ENCODE measurements at places on chromosomes 7 and 10. TPM values are rescaled to one million over a fixed set of nuclear protein-coding genes. Genes with fewer than 3 reads are reported as not detected.

The VWA2 gene
- 2.6 TPM for total RNA-seq

The NKX2-3 gene
- 7.9 TPM for total RNA-seq

The BLVRA gene
- total RNA-seq, result 5.4 TPM

The AKR1D1 gene
- total RNA-seq, result not detected

The CDHR3 gene
- 7.7 TPM for total RNA-seq

The LIPK gene
- total RNA-seq, result not detected

The NME8 gene
- not detected for total RNA-seq

The IL6 gene
- total RNA-seq, result not detected

The GSTO2 gene
- total RNA-seq, result 12.8 TPM

The TMEM229A gene
- total RNA-seq, result not detected

The C7orf57 gene
- total RNA-seq, result not detected

The MLXIPL gene
- 9.5 TPM for total RNA-seq

The PIP gene
- not detected for total RNA-seq

The CCDC71L gene
- 21.6 TPM for total RNA-seq

The PRLHR gene
- not detected for total RNA-seq

DNA sequence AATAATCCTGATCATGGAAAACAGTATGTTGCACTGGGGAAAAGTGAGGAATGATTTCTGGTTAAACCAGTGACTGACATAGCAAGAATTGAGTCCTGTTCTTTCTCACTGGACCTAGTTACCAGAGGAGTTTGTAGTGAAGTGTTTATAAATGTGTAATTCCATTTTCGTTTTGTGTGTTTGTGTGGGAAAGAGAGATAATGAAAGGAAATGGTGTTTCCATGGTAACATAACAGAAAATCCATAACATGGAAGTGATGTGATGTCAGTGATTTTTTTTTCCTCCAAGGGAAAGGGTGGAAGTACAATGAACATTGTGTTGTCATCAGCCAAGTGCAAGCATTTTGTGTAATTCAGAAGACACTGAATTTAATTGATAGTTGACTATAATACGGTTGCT is 283.9 kb downstream of the PLXDC2 start:
- no peak for DNase-seq

DNA sequence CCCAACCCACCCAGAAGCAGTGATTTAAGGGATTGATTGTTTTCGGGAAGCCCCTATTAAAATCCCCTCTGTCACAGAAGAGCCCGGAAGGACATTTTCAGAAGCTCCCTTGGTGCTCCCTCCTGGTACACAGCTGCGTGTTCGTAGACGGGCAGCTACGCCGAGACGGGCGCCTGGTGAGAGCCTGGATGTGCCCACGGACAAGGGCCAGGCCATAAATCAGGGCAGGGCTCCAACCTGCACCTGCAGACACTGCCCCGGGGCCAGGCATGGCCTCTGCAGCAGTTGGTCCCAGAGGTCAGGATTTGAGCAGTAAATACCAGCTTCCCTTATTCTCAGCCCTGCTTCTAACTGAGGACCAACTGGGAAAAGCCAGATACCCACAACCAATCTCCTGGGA is 106.8 kb downstream of the PAXIP1 start:
- DNase-seq, result no peak

- no peak for DNase-seq
These were observed 127.1 kb downstream of the MLLT10 start for GRCh38 chr10:21661087-21661486.

DNA sequence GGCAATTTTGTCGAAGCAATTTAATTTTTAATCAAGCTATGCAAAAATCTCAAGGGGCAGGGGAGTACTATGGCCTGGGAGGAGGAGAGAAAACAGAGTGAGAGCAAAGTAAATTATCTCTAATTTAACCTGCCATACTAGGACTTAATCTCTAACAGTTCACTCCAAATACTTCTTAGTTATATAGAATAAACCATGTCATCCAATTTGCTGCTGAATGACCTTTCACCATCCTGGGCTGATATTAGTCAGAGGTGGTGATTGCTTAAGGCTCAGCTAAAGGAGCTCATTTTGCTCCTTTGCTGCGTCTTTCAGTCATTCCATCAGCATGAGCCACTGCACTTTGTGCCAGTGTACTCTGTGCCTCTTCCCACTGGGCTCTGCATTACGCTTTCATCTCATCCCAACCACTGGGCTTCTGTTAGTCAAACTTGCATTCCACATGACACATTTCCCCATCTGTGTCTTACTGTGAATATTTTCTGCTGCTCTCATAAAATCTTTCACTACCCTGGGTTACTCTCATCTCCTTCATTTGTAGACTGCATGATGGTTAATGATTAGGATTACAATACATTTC is 84.3 kb downstream of the CD36 start:
- DNase-seq, result no peak

GRCh38 chr7:74993121-74993520 is 28.6 kb downstream of the CASTOR2 start:
- no peak for DNase-seq

- DNase-seq, result peak; percentile 28
These were observed at the start of gene BMPER for GRCh38 chr7:33905389-33906032. TSS of gene BMPER (plus strand) at chr7:33905539. CDS start at chr7:33905614, 75 bp downstream.

DNA sequence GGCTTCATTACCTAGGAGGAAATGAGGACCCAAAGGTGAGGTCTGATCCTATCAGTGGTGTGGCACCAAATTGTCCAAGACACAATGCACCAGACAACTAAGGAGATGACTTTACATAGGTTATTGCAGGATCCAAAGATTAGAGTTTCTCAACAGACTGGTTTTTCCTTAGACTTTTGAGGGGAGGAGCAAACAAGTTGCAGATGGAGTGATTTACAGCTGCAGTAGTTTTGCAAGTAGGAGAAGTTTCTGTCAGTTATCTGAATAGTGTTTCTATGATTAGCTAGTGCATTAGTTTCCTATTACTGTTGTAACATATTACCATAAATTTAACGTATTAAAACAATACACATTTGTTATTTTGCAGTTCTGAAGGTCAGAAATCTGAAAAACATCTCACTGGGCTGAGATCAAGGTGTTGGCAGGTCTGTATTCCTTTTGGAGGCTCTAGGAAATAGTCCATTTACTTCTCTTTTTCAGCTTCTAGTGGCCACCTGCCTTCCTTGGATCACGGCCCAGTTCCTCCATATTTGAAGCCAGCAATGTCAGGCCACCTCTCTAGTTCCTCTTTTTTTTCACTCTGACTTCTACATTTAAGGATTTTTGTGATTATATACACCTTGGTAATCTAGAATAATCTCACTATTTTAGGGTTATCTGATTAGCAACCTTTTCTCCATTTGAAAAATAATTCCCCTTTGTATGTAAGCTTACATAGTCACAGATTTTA is 994.9 kb downstream of the REEP3 start:
- no peak for DNase-seq

- no peak for DNase-seq
These were observed 392.5 kb downstream of the NRG3 start for GRCh38 chr10:82267465-82267864.

- DNase-seq, result no peak
These were observed 30.2 kb downstream of the USP6NL start for GRCh38 chr10:11581213-11581612.

DNA sequence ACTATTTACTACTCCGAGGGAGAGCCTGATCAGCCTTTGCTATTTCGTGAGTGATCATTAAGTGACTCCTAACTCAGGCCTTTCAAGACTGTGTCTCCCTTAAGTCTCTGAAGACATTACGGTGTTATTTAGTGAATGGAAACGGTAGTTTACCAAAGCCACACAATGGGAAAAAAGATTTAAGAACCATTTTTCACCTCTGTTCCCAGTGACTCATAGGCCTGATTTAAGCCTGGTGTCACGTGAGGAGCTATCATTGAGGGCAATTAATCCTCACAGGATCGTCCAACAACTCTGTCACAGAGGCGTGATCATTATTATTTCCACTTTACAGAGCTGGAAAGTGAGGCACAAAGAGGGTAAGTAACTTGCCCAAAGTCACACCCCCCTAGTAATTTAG is 20.3 kb downstream of the C10orf90 start:
- no peak for DNase-seq

- DNase-seq, result no peak
These were observed 17.4 kb upstream of the INMT start for GRCh38 chr7:30734497-30734896.

DNA sequence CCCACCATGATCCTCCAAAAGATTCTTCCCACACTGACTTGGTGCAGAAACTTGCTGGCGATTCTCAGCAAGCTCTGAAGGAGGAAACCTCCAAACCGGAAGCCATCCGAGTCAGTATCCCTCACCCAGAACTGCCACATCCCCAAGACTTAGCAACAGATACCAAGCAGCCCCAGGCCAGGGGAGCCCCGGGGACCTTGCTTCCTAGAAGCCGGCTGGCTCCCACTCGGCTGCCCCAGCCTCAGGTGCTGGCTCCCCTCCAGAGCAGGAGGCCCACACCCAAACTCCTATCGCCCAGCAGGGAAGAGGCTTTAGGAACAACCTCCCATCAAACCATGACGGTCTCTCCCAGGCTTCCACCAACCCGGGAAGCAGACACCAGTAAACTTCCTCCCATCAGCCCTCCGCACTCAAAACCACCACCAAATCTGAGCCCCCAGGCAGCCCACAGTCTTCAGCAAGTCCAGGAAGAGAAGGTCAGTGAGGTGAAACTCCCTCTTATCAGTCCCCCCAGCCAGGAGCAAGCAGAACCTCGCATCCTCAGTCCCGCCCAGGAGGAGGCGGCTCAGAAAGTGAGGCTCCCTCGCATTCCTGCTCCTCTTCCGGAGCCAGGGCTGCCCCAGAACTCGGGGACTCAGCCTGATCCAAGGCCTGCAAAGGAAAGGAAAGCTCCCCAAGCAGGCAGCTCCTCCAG is 82.3 kb downstream of the LRGUK start:
- DNase-seq, result no peak

DNA sequence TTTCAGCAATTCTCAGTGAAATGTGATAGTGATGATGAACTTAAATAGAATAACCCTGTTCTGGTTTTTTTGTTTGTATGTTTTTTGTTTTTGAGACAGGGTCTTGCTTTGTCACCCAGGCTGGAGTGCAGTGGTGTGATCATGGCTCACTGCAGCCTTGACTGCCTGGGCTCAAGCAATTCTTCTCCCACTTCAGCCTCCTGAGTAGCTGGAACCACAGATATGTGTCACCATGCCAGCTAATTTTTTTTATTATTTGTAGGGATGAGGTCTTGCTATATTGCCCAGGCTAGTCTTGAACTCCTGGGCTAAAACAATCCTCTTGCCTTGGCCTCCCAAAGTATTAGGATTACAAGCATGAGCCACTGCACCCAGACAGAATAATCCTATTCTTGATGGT is 14.3 kb upstream of the COL17A1 start:
- DNase-seq, result no peak

DNA sequence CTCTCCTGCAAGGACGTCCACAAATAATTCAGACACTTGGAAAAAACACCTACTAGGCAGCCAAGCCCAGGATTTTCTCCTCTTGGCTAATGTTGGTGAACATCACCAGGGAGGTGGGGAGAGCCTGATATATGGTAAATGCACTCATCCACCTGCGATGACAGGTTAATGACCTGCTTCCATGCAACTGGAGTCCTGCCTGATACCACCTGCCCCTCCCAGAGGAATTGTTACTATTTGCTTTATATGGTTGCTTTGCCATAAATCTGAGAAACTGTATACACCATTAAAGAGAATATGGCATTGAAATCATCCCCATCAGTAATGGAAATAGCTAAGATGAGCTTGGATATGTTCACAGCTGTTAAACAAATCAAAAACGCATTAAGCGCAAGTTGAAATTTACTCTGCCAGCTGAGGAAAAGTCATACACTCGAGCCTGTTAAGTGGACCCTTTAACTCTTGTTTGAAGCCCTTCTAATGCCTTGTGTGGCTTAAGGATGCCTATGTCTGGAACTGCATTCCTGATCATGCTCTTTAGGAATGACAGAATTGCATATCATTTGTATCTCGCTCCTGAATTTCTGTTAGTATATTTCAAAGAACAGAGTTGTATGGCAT is 208.3 kb downstream of the PRPF18 start:
- DNase-seq, result no peak

DNA sequence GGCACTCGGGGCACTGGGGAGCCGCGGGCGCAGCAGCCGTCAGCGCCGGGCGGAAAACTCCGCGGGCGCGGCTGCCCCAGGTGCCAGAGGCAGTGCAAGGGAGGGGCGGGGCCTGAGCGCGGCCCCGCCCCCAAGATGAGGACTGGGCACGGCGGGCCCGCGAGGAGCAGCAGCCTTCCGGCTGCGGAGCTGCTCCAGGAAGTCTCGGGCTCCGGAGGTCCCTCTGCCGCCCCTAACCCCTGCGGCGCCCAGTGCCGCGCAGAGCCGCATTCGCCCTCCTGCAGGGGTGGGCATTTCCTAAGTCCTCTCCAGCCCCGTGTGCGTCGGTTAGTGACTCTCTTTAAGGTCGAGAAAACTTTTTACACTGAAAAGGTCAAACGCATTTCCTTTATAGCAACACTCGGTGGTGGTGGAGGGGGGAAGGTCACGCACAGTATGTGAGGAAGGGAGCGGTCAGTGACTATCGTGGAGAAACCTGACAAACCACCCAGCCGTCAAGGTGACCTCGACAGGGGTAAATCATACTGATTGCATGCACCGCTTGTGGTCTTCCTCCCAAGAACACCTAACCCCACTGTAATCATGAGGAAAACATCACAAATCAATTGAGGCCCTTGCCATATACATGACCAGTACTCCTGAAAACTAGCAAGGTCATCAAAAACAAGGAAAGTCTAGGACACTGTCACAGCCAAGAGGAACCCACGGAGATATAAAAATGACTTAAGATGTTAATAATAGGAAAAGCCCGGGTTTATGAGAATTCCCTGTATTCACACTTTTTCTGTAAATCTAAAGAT is at the start of gene ANXA11:
Gene ANXA11, minus strand, starts transcription at position 61 of the 800 bp plus-strand sequence. CDS start 32,676 bp downstream, outside the sequence.
- peak; percentile 88 for DNase-seq

- DNase-seq, result no peak
These were observed 203.6 kb upstream of the MKLN1 start for GRCh38 chr7:131124001-131124629.

DNA sequence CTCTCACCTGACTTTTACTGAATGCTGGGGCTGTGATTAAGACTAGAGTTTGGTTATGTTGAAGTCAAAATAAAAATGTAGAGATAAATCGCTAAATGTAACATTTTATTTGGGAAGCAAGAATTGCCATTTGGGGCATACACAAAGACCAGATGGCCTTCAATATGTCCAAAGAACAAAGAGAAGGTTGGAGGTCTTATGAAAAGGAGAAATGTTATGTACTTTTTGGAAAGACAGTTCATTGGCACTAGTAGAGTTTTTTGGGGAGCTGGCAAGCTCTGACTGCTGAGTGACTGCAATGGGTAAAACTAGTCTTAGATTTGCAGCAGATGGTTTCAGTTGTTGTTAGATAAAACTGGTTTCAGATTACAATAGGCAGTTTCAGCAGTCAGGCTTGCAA is 35.6 kb upstream of the GALNT17 start:
- no peak for DNase-seq

- no peak for DNase-seq
These were observed 21.9 kb downstream of the ADCY1 start for GRCh38 chr7:45595809-45596664.

DNA sequence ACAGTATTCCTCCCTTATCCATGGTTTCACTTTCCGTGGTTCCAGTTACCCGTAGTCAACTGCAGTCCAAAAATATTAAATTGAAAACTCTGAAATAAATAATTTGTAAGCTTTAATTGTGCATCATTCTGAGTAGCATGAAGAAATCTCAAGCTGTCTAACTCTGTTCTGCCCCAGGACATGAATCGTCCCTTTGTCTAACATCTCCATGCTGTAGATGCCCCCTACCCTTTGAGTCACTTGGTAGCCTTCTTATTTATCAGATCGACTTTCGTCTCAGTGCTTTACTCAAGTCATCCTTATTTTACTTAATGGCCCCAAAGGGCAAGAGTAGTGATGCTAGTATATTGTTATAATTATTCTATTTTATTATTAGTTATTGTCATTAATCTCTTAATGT is 41.8 kb downstream of the CPED1 start:
- no peak for DNase-seq

- DNase-seq, result no peak
These were observed 179.2 kb upstream of the ZMIZ1 start for GRCh38 chr10:78889536-78890063.

Data from colonic mucosa (tissue), 4 donors.